ENCODE measurements at places on chromosomes 11 and 22. TPM values are rescaled to one million over a fixed set of nuclear protein-coding genes. Genes with fewer than 3 reads are reported as not detected.

- H3K4me1 ChIP-seq, result no peaks in the 10 kb centered on the region
- H3K27me3 ChIP-seq, result peaks cover 51% of the 10 kb centered on the region
- H3K36me3 ChIP-seq, result no peaks in the 10 kb centered on the region
- no peak for DNase-seq
- no peak overlapping the region for H3K27ac ChIP-seq
Measured at GRCh38 chr11:17542249-17542648, 2.0 kb downstream of the USH1C start.

GRCh38 chr11:68349461-68350249, 37.3 kb downstream of the LRP5 start:
- H3K36me3 ChIP-seq, result peaks cover 12% of the 10 kb centered on the region
- no peak overlapping the region for H3K4me3 ChIP-seq
- H3K27ac ChIP-seq, result no peak overlapping the region
- H3K27me3 ChIP-seq, result no peaks in the 10 kb centered on the region

GRCh38 chr22:44336962-44337677, 24.4 kb upstream of the SHISAL1 start:
- peaks cover 6% of the 10 kb centered on the region for H3K27me3 ChIP-seq
- no peaks in the 10 kb centered on the region for H3K36me3 ChIP-seq
- H3K27ac ChIP-seq, result no peak overlapping the region
- H3K4me3 ChIP-seq, result no peak overlapping the region

- peak; percentile 27 for DNase-seq
- H3K4me1 ChIP-seq, result no peaks in the 10 kb centered on the region
- H3K4me3 ChIP-seq, result no peak overlapping the region
- H3K36me3 ChIP-seq, result no peaks in the 10 kb centered on the region
Measured at GRCh38 chr11:12981676-12982522, 27.2 kb upstream of the RASSF10 start.

Gene KRTAP5-8
- total RNA-seq, result not detected

All from MCF 10A (cell line).